Activated T-helper 1 cell treated with Interleukin-2 at 50 U/mL for 16 hours (primary cell): ENCODE measurements at places on chromosomes 13 and 19.

DNA sequence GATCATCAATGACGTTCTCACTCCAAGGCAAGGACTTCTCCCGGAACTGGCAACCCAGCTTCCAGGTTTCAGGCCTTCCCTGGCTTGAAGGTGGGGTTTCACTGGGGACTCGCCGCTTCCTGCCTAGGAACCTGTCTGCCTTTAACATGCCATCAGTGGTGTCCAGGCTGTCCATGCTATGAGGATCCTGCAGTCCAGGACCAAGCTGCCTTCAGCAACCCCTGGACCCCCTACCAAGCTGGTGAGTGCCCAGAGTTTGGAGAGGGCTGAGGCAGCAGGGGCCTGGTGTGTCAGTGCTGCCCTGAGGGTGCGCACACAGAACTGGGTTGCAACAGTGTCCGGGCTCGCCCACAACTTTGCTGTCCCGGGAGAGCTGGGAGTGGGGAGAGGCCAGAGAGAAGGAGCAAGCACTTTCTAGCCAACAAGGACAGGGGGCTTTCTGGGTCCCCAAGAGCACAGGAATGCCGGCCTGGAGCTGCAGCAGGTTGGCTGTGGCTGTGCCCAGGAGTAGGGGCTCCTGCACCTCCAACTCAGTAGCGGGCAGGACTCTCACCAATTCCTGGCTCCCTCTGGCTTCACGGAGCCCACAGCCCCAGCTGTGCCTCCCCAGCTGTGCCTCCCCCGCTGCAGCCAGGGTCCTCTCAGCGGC lies 1563.2 kb upstream of the MIR17HG start:
- DNase-seq, result no peak

GRCh38 chr13:42047561-42048341 lies 697 bp upstream of the DGKH start:
- no peak for DNase-seq

DNA sequence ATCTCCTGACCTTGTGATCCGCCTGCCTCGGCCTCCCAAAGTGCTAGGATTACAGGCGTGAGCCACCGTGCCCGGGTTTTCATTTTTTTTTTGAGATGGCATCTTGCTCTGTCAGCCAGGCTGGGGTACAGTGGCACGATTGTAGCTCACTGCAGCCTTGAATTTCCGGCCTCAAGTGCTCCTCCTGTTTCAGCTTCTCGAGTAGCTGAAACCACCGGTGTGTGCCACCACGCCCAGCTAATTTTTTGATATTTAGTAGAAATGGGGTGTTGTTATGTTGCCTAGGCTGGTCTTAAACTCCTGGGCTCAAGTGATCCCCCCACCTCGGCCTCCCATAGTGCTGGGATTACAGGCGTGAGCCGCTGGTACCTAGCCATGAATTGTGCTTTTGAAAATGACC lies 5.9 kb downstream of the ADAT3 start:
- DNase-seq, result peak; percentile 52

- no peak for DNase-seq
Observed at GRCh38 chr13:36981156-36981743, 17.9 kb downstream of the ALG5 start.
